Cardiac muscle cell (in vitro differentiated cells and primary cell): ENCODE measurements at places on chromosomes 3 and 15. TPM values are rescaled to one million over a fixed set of nuclear protein-coding genes. Genes with fewer than 3 reads are reported as not detected.

MESP2 gene
- total RNA-seq: 0.32 and 2.4 TPM in 2 replicates

FETUB gene
- not detected in 2 replicates for total RNA-seq

ACTR8 gene
- total RNA-seq: 31.9 and 35.9 TPM in 2 replicates

NCKIPSD gene
- total RNA-seq: 68.7 and 73.4 TPM in 2 replicates

AHSG gene
- not detected in 2 replicates for total RNA-seq

RLBP1 gene
- total RNA-seq: not detected in 2 replicates

THSD4 gene
- total RNA-seq: 6.2 and 25.5 TPM in 2 replicates

FBXL22 gene
- total RNA-seq: 14.4 and 20.5 TPM in 2 replicates

ZIC4 gene
- not detected in 2 replicates for total RNA-seq

CRABP1 gene
- 12.8 and 28.2 TPM in 2 replicates for total RNA-seq

CAMK1 gene
- 23.7 and 24.6 TPM in 2 replicates for total RNA-seq

PATL2 gene
- total RNA-seq: 0.33 TPM in 1 of 2 replicates, not detected in the other

WNT5A gene
- total RNA-seq: 94.2 and 113 TPM in 2 replicates

DAPK2 gene
- total RNA-seq: 0.70 and 1.4 TPM in 2 replicates

SATB1 gene
- 33.2 and 52.2 TPM in 2 replicates for total RNA-seq

TRAIP gene
- total RNA-seq: 6.6 and 13.3 TPM in 2 replicates

UROC1 gene
- not detected in 2 replicates for total RNA-seq
